ENCODE measurements at places on chromosomes 4 and X. TPM values are rescaled to one million over a fixed set of nuclear protein-coding genes. Genes with fewer than 3 reads are reported as not detected.

DNA sequence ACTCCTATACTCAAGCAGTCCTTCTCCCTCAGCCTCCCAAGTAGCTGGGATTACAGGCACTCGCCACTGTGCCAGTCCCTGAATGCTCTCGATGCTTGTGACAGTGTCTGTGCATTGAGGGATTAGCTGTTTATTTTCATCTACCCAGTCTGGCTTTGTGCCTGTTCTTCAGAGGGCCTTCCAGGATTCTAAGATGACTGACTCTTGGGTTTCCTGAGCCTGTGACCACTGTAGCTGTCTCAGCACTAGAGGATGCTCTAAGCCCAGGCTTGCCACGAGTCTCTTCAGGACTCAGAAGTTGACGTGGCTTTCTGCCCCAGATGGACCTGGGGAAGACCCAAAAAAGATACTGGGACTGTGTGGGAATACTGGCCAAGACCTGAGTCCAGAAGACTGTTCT, 201.4 kb downstream of the ARHGAP10 start:
- DNase-seq: no peak

DNA sequence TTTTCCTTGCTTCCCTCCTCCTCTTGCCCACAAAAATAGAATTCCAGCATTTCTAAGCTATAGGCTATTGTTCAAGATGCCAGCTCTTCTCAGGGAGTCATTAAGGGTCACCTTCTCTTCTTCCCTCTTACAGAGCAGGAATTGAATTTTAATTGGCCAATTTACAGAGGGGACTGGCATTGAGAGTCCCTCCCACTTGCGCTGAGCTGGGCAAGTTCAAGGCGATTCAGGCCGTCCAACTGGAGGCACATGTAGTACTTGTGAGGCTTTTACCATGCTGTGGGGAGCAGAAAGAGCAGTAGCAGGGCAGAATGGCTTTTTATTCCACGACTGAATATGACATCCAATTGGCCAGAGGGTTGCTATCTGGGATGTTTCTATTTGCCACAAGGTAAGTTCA, 181.9 kb downstream of the SOWAHB start:
- no peak for DNase-seq

GRCh38 chr4:145716200-145716599, 36.3 kb downstream of the C4orf51 start:
- no peak for DNase-seq

GRCh38 chrX:109952985-109953905, 49.7 kb upstream of the TMEM164 start:
- no peak for DNase-seq

GRCh38 chrX:149510386-149510785, 5.3 kb upstream of the IDS start:
- DNase-seq: peak; percentile 13

- DNase-seq: peak; percentile 59
Observed at GRCh38 chrX:101265869-101266428, 25.2 kb downstream of the TAF7L start.

DNA sequence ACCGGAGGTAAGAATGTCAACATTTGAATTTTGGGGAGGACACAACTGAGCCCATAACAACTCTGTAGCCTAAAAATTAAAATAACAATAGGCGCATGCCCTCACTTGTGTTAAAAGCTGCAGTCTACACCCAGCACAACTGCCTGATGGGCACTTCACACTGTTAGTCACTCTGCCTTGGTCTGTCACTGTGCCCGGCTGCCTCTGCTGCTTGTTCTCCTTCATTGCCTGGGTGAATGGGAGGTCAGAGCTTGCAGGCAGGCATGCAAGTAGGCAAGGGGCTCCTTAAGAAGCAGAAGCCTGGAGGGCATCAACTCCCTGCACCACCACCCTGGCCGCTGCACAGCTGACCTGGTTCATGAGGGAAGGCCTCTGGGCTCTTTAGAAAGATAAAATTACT, 374.8 kb downstream of the MID1IP1 start:
- DNase-seq: no peak

DNA sequence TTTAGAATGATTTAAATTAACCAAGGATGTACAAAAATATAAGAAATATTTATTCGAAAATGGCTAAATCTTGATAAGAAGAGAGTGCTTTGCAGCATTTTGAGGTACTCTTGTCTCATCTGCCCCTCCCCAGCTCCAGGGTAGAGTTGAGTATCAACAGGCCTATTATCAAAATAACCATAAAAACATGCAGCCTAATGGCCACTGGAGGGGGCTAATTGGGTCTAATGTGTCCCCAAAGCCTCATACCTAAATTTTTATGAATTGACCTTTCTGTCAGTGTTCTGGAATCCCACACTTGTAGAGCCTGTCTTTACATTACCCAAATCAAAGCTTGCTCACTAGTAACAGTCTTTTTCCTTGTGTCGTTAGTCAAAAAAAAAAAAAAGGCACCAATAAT, 544.9 kb upstream of the CPXCR1 start:
- no peak for DNase-seq

TECRL gene
- total RNA-seq: not detected

NPNT gene
- under 0.01 TPM for total RNA-seq

GRCh38 chr4:2367626-2368025, 50.8 kb downstream of the ZFYVE28 start:
- DNase-seq: no peak

SPIN2A gene
- 1.3 TPM for total RNA-seq

GRCh38 chr4:138307319-138307718, 65.2 kb upstream of the SLC7A11 start:
- no peak for DNase-seq

- no peak for DNase-seq
Observed at GRCh38 chr4:36328130-36328529, 46.7 kb downstream of the DTHD1 start.

HGFAC gene
- total RNA-seq: not detected

DNA sequence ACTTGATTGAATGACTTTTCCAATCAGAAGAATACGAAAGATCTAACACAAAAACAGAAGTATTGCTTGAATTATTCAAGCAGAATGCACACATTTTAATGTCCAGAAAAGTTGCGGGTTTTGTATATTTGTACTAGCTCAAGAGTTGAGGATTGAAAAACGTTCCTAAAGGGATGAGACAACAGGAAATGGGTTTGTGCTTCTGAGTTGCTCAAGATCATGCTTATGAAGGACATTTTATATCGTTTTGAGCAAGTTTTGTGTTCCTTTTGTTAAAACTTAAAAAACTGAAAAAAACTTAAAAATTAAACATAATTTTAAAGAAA, 353 bp upstream of the SMIM10 start:
- DNase-seq: no peak

DNA sequence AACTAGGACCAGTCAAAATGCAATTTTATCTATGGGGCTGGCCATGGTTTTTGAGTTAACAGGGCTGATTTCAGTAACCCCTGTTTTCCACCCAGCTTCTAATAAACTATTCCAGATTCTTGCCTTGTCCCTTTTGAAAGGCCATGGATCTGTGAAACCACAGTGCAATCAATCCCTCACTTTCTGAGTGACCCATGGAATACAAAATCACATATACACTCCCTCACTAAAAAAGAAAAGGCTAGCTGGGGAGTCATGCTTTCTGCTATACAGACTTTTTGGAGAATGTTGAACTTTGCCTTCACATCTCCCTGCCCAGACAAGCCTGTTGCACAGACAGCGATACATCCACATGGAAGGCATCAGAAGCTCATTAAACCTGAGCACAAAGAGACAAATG, 47.9 kb downstream of the MAD2L1 start:
- DNase-seq: peak; percentile 8

DNA sequence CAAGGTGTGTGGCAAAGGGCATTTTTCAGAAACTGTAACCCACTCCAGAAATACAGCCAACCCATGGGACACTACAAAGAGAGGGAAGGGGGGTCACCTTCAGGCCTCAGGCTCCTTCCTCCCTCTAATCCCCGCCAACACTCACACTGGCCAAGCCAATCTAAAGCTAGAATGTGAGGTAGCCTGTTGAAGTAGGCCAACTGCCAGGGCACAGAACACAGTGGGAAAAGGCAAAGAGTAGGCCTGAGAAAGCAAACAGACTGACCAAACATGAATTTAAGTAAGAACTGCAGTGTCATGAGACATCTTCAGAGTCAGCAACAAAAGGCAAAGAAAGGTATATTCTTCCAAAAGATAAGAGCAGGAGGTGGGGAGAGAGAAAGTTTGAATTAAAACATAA, 289.0 kb downstream of the HNRNPD start:
- DNase-seq: no peak

PNMA5 gene
- total RNA-seq: 0.64 TPM

PAGE5 gene
- not detected for total RNA-seq
